HL-60 (cell line): ENCODE measurements at places on chromosomes 7 and 10.

- no peak for DNase-seq
Measured at GRCh38 chr10:76091926-76092325, 660.5 kb downstream of the LRMDA start.

DNA sequence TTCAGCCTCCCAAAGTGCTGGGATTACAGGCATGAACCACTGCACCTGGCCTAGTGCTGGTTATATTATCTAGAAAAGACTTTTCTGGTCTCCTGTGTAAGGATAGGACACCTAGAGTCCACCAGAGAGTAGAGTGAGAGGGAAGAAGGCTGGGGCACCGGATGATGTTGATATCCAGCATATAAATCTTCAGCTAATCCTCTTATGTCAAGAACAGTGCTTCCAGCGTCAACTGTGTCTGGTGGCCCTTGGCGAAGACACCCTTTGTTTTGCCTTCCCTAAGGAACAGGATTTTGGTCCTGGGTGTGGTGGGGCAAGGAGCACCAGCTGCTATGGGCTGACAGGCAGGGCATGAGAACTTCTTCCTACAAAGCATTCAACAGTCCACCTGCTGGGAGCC lies 16.3 kb upstream of the INMT start:
- no peak for DNase-seq

- DNase-seq = no peak
Measured at GRCh38 chr7:5677538-5678294, 103.7 kb downstream of the RNF216 start.

DNA sequence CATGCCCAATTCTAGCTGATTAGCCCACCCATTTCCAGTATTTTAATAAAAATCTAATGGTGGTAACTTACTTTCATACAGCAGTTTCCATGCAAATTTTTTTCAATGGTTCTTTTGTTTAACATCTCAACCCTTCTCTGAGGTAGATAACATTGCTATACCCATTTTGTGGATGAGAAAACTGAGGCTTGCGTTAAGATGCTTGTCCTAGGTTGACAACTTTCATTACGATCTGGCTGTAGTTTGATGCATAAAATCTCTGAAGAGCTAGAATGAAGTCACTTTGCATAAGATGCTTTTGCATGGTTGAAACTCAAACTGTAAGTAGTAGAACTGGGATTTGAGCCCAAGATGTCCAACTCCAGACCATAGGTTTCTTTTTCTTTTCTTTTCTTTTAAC lies 309.5 kb upstream of the PODXL start:
- no peak for DNase-seq

- peak; percentile 76 for DNase-seq
Measured at GRCh38 chr10:5293691-5294550, 70.8 kb upstream of the UCN3 start.

- peak; percentile 59 for DNase-seq
Measured at GRCh38 chr7:38222481-38223096, 44.5 kb downstream of the STARD3NL start.

DNA sequence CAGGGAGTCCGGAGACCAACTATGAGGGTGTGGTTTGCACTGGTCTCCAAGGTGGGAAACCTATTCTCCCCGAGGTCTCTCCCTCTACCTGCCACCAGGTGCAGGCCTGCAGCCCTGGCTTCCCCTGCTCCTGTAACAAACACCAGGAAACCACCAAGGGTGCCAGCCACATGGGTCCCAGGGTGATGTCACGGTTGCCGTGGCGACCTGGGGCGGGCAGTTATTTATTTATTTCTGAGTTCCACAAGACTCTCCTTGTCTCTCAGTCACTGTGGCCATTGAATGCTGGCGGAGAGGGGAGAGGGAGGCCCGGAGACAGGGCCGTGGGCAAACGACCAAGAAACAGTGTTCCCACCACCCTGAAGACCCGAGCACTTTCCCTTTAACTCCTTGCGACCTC lies 27.0 kb downstream of the MMD2 start:
- DNase-seq = no peak

GRCh38 chr7:108079648-108080591 lies 50.2 kb downstream of the LAMB4 start:
- DNase-seq = no peak

DNA sequence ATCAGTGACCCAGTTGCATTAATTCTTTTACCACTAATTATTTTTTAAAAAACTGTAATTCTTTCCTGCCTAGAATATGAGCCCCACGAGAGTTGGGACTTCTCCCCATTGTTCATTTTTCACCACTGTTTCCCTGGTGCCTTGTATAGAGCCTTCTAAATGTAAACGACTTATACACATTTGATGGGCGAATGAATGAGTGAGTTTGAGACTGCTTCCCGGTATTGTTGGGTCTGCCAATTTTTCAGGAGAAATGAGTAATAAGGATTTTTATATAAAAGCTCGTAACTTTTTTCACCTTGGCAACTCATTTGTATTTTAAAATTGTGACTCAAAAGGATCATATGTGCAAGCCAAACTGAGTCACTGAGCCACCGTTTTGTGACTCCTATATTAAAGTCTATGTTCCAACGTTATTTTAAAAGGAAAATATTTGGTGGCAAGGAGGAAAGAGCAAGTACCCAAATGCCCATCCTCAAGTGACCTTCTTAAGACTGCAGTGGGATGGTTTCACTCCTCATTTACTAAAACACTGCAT lies 621.3 kb downstream of the KCNMA1 start:
- DNase-seq = no peak

DNA sequence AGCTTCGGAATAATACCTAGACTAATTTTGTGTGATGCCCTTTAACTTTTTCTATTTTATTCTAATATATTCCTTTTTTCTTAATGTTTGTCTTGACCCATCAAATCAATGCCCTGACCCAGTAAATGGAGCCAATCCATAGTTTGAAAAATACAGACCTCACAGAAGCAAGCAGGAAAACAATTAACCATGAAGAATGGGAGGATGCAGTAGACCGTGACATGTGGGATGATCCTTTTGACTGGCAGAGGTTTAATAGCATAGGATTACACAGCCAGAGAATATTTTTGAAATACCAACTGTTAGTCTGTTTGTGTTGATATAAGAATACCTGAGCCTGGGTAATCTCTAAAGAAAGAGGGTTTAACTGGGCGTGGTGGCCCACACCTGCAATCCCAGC lies 142.6 kb upstream of the NEBL start:
- no peak for DNase-seq

DNA sequence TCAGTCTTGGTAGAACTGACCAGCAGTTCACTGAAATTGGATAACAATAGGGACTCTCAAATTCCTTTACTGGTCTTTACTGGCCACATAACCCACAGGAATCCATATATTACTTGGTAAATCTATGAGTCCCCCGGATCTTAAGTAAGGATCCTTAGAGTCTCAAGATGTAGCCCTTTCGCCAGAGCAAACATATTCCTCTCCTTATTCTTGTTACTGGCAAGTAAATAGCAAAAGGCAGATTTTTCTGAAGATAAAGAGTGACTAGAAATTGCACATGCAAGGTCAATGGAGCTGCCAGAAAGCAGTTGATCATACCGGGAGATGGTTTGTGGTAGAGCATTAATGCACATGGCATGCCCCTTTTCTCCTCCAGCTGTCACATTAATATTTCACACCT lies 283.0 kb downstream of the HDAC9 start:
- no peak for DNase-seq

GRCh38 chr10:12559578-12560178 lies 210.3 kb downstream of the CAMK1D start:
- no peak for DNase-seq

- DNase-seq = no peak
Measured at GRCh38 chr7:71843676-71844075, 568.5 kb downstream of the CALN1 start.

DNA sequence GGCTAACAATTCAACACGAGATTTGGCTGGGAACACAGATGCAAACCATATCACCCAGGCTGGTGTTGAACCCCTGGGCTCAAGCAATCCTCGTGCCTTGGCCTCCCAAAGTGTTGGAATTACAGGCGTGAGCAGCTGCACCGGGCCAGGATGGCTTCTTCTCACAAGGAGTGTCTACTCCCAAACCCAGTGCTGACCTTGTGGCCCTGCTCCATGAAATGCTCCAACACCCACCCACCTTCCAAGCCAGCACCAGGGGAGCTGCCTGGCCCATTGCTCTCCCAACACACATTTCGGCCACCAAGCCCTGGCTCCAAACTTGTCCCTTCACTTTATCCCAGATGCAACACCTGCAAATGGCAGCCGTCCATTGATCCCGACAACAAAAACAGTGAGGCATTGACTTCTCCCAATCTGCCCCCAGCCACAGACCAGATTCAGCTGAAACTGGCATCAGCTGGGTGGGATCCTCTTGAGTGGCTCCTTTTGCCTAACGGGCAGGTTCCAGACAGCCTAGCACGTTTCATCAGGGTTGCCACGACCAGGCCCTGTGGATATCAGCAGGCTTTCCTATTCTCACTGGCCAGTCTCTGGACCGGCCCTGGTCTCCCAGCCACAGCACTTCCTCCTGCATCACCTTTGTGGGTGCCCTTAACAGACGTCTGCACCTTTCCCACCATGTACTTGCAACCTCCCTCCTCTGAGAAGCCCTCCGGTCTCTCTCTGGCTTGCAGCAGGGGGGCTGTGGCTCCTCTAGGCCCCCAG lies 105.7 kb upstream of the CARD11 start:
- no peak for DNase-seq

- DNase-seq = no peak
Measured at GRCh38 chr7:158402471-158402870, 185.2 kb downstream of the PTPRN2 start.

- DNase-seq = no peak
Measured at GRCh38 chr7:106600569-106601373, 60.2 kb downstream of the CCDC71L start.

DNA sequence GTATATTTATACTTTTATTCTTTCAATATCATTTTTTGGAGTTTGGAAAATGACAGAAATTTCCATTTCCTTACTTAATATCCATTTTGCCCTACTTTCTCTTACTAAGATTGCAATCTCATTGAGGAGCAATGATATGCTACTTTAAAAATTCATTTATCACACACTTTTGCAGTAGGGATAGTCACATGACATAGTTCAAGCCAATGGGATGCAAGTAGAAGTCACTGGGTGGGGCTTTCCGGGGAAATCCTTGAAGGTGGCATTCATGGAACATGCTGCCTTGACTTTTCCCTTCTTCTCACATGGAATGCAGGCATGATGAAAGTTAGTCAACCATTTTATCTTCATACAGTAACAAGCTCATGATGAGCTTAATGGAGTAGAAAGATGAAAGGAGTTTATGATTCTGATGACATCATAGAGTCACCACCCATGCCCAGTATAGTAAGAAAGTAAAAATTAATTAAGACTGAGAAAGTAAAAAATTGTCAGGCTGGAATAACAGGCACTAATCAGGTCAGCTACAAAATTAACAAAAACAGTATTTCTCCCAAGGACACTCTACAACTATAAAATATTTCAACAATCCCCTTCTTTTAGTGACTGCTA lies 33.4 kb downstream of the IQUB start:
- no peak for DNase-seq

GRCh38 chr10:113782367-113782766 lies 30.9 kb downstream of the PLEKHS1 start:
- DNase-seq = no peak

GRCh38 chr7:148242294-148242821 lies 348.2 kb upstream of the C7orf33 start:
- peak; percentile 36 for DNase-seq

DNA sequence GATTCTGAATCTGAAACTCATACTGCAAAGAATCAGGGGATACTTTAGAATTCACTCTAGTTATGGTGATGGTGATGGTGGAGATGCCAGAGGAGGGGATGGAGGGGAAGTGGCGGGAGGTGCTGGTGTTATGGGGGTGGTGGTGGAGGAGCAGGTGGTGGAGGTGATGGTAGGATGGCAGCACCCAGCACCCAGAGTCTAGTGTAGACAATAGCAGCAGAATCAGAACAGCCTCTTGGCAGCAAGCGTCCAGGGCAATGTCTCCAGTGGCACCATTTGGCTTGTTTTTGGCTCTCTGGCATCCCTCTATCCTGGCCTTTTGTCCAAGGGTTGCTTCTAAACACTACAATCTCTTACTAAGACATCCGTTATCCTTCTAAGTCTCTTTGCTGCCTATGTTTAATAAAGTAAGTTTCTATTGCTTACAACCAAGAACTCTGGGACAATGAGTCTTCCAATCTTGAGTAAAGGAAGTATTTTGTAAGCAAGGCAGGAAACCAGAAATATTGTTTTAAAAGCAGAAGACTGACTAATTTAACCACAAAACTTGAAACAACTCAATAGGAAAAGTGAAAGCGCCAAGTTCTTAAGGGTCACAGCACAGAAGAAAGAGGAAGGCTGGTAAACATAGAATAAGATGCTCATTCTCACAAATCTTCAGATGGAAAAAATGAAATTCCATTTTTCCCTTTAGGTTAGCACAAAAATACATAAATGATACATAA lies 42.4 kb upstream of the GDF10 start:
- DNase-seq = peak; percentile 45

- DNase-seq = no peak
Measured at GRCh38 chr7:85229544-85229943, 42.7 kb upstream of the SEMA3D start.

DNA sequence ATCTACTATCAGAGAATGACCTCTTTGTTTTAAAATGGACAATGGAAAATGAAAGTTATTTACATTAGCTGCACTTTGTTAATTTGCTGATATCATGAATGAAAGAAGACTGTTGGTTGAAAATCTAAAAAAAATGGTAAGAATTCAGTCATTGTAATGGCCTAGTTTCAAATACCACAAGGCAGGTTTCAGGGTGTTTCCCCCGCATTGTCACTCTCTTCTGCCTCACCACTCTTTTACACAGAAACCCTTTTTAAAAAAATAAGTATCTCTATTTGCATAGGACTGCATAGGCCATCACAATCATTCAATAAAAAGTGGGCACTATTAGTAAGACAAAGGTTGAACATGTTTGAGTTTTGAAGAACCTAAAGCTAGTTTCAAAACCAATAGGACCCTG lies 737.1 kb downstream of the INHBA start:
- no peak for DNase-seq

- DNase-seq = no peak
Measured at GRCh38 chr10:51894771-51895578, 195.6 kb upstream of the CSTF2T start.

DNA sequence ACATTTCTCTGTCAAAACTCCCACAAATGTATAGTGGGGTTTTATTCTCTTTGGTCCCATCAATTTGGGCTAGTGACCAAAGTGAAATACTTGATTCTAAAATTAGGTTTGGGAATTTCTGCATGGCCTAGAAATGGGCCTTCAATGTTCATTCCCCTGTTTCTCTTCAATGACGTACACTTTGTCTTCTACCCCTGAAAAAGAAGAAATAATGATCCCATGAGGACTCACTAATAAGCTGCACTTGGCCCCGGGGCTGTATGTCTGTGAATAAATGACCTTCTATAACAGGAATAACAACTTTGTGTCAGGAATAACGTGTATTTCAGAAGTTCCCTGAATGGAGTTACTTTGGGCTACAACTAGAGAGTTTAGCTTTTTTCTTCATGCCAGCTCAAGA lies 20.2 kb downstream of the OR6B1 start:
- no peak for DNase-seq

GRCh38 chr10:133276435-133277201 lies at the start of gene ADAM8:
Gene ADAM8 (minus strand): TSS chr10:133276868. CDS start chr10:133276817, 51 bp downstream.
- no peak for DNase-seq

DNA sequence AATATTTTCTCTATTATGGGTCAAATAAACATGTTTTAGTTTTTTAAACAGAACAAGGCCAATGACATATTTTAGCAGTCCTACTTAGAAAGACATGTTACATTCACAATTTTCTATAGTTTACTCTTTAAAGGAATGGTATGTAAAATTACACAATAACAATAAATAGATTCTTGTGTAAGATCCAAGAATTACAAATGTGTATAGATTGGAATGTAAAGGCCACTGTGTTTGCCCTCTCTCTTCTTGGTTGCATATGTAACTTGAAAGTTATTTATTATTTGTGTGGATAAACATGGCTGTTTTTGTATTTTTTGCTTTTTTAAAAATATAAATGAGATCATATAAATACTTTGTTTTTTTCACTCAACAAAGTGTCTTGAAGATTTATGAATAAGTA lies 979.3 kb upstream of the CELF2 start:
- no peak for DNase-seq
